ENCODE measurements at places on chromosomes 1 and 21.
A peak's percentile ranks its signal among the peaks of the same experiment; 100 is the strongest.

GRCh38 chr1:14371771-14372497 lies 226.6 kb upstream of the KAZN start:
- no peak for DNase-seq

GRCh38 chr1:47598357-47598756 lies 160.5 kb downstream of the FOXD2 start:
- DNase-seq = no peak

DNA sequence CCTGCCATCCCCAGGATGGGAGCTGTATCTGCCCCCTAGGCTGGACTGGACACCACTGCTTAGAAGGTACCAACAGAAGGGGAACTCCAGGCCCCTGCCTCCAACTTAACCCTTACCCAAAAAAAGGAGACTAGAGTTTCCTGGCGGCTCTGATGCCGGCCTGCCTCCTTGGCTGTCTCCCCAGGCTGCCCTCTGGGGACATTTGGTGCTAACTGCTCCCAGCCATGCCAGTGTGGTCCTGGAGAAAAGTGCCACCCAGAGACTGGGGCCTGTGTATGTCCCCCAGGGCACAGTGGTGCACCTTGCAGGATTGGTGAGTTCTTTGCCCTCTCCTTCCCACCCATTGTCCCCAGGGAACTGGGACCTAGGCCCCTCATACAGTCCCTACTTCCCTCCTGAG lies 8.1 kb upstream of the LRRC71 start:
- no peak for DNase-seq

GRCh38 chr1:18090636-18091035 lies 17.0 kb upstream of the IGSF21 start:
- no peak for DNase-seq

GRCh38 chr1:29853716-29854330 lies 617.5 kb downstream of the PTPRU start:
- DNase-seq = no peak

- no peak for DNase-seq
These were observed 134.6 kb downstream of the GLIS1 start for GRCh38 chr1:53604291-53604919.

DNA sequence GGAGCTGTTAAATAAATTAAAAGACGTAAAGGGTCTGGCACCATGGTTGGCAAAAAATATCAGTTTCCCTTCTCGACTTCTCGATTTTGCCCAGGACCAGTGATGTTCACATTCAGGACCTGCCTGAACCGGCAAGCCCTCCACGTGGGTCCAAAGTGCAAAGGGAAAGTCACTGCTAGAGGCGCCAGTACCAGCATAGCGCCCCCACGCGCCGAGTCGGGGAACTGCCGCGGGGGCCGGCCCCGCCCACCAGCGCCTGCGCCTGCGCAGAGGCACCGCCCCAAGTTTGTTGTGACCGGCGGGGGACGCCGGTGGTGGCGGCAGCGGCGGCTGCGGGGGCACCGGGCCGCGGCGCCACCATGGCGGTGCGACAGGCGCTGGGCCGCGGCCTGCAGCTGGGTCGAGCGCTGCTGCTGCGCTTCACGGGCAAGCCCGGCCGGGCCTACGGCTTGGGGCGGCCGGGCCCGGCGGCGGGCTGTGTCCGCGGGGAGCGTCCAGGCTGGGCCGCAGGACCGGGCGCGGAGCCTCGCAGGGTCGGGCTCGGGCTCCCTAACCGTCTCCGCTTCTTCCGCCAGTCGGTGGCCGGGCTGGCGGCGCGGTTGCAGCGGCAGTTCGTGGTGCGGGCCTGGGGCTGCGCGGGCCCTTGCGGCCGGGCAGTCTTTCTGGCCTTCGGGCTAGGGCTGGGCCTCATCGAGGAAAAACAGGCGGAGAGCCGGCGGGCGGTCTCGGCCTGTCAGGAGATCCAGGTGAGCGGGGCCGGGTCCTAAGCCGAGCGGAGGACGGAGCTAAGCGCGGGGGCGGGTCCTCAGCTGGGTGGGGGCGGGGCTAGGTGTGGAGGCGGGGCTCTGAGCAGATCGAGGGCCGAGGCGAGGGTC lies at the start of gene PINK1:
PINK1 (plus strand) TSS at position 269 of the 875 bp plus-strand sequence; CDS start at position 360, 91 bp downstream.
- no peak for DNase-seq

DNA sequence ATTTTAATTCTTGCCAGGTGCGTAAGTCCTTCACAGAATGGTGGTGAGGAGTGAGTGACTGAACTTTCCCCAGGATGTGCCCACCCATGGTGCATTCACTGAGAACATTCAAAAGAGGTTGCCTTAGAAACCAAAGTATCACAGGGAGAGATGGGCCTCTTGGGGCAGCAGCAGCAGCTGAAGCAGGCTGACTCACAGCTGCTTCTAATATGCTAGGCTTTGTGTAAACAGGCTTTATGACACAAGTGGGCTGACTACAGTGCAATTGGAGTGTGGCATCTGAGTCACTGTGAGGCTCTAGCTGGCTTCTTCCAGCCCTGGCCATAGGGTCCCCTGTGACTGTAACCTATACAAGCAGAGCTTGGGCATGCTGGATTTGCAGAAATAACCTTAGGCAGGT lies 12.6 kb downstream of the PIGP start:
- DNase-seq = peak; percentile 86

GRCh38 chr1:165717918-165718515 lies 19.7 kb upstream of the ALDH9A1 start:
- DNase-seq = peak; percentile 65

DNA sequence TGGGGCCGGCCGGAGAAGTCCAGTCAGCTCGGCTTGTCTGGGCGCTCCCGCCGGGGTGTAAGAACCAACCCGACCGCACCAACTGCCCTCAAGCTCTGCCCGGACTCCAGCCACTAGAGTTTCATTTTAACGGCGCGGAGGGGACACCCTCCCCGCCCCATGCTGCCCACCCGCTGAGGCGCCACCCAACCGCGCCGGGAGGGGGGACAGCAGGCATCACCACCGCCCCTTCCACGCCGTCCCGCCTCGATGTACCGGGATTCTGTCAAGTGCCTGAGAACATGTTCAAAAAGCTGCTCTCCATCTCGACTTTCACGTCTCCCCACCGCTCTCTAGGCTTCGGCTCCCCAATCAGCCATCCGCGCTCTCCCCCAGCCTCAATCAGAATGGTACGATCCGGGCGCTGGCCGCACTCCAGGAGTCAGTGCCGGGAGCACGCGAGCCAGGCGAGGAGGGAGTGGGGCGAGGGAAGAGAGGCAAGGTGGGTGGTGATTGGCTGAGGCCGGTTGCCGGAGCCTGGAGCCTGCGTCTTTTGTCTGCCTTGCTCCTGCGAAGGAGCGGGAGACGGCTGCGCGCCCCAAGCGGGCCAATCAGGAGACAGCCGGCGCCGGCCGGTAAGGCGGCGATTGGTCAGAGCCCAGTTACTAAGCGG lies at the start of gene PIK3R3:
PIK3R3 (minus strand) TSS at position 101 of the 652 bp plus-strand sequence. CDS start 677 bp downstream, outside the sequence.
- peak; percentile 100 for DNase-seq

GRCh38 chr1:220768126-220768601 lies 18.5 kb upstream of the MTARC1 start:
- DNase-seq = no peak

GRCh38 chr21:37916310-37917051 lies at the start of gene KCNJ6:
KCNJ6 (minus strand) TSS chr21:37916457; CDS start chr21:37840682, 75,775 bp downstream.
- peak; percentile 89 for DNase-seq

- DNase-seq = no peak
These were observed 47.6 kb upstream of the MTR start for GRCh38 chr1:236747311-236747985.

DNA sequence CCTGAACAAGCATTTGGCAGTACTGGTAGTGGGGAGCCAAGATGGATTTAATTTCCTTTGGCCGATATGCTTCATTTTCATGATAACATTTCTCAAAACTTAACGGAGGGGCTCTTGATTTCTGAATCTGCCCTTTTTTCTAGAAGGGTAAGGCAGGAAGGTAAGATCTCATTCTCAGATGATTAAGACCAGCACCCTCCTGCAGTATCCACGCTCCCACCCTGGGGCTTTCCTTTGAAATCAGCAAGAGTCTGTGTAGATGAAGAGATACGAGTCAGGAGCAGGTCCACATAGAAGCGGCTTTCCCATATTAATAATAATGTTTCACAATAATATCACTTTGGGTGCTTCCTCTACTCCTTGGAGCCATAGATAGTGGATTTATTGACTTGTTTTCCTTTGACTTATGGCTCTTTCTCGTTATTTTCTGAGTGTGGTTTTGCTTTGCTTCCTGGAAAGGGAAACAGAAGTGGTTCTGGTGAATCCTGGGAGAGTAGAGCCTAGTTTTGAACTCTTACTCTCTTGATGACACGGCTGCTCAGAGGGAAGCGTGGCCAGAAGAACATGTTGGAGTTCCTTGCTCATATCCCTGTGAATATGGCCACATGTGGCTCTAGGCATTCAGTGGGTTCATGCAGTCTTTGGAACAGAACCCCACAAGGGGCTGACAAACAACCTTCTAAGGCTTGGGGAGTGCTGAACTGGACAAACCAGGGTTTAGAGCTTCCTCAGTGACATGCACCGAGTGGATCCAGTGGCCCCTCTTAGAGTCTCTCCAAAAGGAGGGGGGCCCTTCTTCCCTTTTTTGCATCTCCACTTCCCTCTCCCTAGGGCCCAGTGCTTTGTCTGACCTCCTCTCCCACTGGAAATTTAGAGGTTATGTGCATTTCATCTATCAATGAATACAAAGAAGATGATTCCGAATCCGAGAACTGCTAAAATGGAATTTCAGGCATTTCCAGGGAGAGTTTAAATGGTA lies 195.7 kb downstream of the DYRK1A start:
- no peak for DNase-seq

DNA sequence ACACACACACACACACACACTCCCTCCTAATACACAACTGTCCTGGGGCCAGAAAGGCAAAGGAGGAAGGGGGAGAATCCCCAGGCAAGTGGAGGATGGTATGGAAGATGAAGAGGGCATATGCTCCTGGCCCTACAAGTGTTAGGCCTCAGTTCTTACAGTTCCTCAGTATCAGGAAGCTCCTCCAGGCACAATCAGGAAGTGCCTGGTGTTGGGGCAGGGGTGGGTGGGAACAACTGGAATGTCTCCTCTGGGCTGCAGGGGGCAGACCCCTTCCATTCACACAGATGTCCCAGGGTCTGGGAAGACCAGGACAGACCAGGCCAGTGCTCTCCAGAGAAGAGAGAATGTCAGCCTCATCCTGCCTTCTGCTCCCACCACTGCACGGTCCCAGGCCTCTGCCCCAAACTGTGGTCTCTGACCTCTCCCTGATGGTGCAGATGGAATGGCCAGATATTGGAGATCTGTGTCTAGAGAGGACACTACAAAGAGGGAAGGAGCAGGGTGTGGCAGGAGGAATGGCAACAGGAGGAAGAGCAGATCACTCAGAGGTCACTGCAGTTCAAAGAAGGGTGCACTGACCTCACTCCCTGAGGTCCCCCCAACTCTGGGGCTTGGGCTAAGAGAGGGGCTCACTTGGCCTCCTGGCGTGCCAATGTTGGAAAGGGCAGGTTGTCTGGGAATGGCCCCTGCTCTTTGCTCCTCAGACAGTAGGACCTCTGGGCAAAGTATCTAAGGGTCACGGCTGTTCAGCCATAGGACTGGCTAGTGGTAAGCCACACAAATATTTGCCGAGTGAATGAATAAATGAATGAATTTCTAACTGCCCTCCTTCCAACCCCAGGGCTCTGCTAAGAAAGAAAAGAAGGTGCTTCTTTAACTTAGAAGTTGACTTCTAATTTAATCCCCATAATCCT lies 2.5 kb upstream of the DENND2D start:
- DNase-seq = no peak

DNA sequence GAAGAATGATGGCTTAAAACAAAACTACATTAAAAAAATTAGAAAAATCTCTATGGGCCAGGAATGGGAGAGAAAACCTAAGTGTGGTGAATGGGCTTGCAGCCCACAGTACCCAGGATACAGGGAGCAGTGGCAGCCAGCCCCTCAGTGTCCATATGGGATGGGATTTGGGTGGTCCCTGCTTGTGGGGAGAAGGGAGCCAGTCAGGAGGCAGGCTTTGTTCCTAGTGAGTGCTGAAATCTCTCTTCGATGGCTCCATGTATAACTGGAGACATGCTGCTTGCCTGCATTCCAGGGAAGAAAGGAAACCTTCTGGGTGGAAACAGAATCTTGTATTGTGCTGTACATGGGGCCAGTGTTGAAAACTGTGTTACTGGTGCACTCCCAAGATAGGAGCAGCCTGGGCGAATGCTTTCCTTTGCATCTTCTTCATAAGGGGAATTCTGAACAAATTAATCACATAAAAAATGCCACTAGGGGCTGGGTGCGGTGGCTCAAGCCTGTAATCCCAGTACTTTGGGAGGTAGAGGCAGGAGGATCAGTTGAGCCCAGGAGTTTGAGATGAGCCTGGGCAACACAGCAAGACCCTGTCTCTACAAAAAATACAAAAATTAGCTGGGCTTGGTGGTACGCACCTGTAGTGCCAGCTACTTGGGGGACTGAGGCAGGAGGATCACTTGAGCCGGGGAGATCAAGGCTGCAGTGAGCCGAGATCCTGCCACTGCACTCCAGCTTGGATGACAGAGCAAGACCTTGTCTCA lies 36.0 kb downstream of the PTPRU start:
- no peak for DNase-seq

- no peak for DNase-seq
These were observed 8.6 kb downstream of the CDC14A start for GRCh38 chr1:100360790-100361510.

GRCh38 chr1:149936992-149937705 lies 470 bp upstream of the MTMR11 start:
- DNase-seq = no peak

DNA sequence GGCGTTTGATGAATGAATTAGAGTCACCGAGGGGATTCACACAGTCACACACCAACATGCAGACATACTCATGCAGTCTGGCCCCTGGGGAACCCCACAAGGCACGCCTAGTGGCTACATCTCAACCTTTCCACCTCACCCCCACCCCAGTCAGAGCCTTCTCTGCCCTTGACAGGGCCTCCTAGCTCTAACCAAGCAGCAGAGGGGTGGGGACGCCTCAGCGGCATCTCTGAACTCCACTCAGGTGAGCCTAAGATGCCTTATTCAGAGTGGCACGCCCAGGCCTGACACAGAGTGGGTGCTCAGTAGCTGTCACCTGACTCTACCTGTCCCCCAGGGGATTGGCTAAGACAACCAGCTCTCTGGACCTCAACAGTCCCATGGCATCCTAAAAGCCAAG lies 3.7 kb upstream of the SDC3 start:
- no peak for DNase-seq

- DNase-seq = no peak
These were observed 4.6 kb downstream of the KLHDC8A start for GRCh38 chr1:205351984-205352713.

DNA sequence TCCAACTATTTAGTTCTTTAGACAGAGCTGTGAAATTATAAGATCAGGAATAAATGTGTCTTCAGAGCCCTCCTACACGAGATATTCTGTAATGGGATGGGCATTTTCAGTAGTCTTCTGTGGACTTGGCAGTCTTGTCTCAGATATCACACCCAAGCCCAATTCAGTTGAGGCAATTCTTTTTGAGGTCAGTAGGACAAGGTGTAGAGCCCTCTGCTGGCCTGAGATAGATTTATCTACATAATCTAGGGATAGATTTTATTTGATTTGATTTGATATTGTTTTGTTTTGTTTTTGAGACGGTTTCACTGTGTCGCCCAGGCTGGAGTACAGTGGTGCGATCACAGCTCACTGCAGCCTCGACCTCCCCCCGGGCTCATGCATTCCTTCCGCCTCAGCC lies 77.5 kb downstream of the FMN2 start:
- no peak for DNase-seq

GRCh38 chr1:207230441-207230840 lies 91.0 kb upstream of the CD55 start:
- no peak for DNase-seq

Measured in NT2/D1 (cell line).